Retinal pigment epithelial cell (primary cell): ENCODE measurements at places on chromosomes 2 and 18.
A peak's percentile ranks its signal among the peaks of the same experiment; 100 is the strongest.

GRCh38 chr2:207505728-207506127 is 24.0 kb upstream of the CREB1 start:
- DNase-seq, result no peak

GRCh38 chr2:102585847-102586404 is 33.4 kb upstream of the SLC9A2 start:
- DNase-seq, result no peak

DNA sequence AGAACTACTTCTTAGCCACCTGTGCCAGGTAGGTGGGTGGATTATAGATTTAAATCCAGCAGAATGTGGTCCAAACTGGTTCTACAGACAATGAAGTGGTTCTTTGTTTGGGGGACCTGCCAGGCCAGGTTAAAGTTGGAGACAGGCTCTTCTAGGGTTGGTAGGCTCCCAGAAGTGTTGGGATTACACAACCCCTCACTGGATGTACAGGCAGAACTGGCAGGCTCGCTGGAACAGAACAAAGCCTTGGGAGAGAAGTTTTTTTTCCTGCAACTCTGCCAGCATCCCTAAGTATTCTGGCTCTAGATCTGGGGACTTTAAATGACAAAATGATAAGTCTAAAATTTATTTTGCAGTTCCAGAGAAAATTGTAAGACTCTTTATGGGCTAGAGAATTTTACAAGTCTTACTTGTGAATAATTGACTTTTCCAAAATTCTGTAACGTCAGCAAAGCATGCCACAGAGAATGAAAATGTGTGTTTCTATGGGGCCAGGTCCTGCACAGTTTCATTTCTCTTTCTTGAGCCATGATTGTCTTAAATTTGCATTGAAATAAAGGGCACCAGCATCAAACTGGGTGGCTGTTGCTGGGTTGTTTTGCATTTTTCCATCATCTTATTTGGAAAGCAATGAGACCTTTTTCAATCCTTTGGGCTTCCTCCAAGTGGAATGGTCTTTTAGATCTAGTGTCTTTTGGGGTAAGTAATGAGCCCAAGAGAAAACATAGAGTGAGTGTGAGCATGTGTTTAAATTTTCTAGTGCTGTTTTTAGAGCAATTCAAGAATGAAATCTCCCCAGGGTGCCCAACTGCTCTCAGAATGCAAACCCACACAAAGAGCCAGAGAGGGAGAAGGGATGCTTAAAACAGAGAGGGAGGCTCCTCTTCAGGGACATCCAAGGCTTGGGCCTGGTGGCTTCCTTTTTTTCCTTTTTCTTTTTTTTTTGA is 32.4 kb upstream of the ATL2 start:
- DNase-seq, result no peak

GRCh38 chr18:76503649-76504386 is 8.8 kb upstream of the ZNF516 start:
- no peak for DNase-seq

DNA sequence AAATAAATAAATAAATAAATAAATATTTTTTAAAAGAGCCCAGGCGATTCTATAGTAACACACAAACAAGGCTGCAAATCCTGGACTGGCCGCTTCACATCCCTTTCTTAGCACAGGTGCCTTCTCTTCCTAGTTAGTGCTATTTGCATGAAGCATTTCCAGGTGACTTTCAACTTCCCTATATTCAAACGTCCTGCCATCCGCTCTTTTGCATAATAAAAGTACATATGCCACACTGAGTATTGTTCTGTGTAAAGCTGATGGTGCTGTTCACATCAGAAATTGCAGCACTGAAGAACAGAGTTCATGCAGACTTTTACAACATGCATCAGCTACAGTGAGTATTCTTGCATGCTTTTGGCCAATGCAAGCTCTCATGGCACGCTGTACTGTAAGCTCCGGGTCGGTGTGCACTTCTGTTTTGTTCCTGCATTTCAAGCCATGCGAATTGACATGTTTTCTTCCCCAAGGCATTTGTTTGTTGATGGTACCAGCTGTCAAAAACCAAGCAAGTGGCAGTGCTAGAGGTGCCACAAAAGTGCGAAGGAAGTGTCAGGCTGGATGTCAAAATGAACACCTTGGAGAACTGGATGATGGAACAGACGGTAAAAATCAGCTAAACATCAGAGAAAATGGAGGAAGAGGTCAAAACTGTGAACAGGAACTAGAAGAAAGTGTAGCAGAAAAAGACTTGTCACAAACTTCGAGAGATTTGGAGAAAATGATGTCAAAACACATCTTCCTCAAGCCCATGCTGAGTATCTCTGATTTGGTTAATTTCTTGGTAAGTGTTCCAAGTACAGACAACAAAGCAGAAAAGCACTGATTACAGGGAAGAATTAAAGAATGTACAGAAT is 25.5 kb upstream of the CEP68 start:
- DNase-seq, result no peak

DNA sequence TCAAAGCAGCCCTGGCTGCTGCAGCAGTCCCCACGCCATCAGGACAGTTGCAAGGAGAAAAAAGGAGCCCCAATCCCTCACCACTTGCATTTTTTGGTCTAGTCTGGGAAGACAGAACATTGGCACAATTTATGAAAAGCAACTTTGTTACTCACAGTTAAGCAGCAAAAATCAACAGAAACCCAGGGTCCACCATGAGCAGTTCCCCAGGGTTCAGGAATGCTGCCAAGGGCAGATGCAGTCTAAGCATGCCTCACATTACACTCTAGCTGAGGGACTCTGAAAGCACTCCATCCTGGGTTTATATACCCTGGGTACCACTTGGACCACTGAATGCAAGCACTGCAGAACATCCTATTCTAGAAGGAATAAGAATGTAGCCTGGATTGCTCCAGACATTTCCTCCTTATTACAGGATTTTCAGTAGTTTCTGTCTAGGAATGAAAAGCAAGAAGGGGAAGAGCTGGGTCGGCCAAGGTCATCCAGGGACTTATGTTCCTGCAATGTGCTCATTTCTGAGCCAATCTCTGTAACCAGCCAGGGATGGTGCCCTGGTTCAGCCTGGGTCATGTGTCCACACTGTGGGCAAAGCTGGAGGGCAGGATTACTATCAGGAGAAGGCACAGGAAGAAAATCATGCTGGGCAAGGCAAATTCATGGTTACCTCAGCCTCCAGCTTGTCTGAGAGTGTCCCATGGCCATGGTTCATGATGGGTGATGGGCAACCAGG is 19.5 kb upstream of the TMEM163 start:
- DNase-seq, result peak; percentile 18

- no peak for DNase-seq
Measured at GRCh38 chr18:42509750-42510415, 554.8 kb downstream of the PIK3C3 start.
